ENCODE measurements at places on chromosomes 3 and 15.

DNA sequence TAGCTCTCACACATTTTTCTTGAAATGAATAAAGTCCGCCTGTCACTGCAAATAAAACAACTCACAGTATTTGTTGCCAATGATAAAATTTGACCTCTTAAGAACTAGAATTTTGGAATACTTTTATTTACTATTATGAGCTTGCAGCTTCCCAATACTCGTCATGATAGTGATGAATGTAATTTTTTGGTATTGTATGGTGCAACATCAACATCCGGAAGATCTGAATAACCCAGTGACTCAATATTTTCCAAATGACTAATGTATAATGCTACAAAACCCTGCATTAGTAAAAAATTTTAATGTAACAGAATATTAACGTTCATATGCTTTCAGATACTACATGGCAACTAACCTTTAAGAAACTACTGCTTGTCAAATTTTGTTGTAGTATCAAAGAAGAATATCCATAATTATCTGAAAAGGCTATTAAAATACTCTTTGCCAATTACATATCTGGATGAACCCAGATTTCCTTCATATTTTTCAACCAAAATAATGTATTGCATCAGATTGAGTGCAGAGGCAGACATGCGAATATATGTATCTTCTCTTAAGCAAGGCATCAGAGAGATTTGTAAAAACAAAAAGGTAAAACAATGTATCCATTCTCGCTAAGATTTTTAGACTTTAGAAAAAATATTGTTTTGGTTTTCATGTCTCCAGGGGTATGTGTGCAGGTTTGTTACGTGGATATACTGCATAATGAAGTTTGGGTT, 95.3 kb downstream of the IGF2BP2 start:
- no peak for DNase-seq

DNA sequence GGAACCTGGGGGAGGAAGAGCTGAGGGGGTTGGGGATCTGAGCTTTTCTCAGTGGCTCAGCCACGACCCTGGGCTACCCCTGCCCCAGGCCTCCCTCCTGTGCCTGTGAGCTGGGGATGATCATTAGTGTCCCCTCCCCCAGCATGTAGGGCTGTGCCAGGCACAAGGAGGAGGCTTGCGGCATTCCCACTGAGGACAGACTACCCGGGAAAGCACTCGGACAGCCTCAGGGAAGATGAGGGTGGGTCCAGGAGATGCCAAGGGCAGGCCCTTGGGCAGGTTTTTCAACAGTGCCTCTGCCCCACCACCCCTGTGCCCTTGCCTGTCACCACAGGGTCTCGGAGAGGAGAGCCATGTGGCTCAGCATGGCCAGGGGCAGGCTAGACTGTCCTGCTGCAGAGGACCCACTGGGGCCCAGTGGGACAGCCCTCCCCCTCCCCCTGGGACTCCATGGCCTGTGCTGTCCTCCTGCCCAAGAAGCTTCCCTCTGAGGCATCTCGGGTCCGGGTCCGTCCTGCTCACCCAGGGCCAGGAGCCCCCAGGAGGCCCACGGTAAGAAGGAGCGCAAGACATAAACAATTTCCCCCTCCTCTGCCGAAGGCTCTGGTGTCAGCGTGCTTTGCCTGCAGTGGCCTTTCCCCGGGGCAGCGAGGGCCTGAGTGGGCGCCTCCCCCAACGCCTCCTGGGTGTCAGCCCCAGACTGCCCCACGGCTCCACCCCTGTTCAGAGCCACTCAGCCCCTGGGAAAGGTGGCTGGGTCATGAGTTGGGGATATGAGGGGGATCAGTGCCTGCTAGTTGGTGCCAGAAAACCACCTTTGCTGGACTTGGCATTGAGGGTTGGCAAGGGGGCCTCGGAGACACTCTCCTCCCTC, 192.5 kb downstream of the GOLGA6L6 start:
- no peak for DNase-seq

DNA sequence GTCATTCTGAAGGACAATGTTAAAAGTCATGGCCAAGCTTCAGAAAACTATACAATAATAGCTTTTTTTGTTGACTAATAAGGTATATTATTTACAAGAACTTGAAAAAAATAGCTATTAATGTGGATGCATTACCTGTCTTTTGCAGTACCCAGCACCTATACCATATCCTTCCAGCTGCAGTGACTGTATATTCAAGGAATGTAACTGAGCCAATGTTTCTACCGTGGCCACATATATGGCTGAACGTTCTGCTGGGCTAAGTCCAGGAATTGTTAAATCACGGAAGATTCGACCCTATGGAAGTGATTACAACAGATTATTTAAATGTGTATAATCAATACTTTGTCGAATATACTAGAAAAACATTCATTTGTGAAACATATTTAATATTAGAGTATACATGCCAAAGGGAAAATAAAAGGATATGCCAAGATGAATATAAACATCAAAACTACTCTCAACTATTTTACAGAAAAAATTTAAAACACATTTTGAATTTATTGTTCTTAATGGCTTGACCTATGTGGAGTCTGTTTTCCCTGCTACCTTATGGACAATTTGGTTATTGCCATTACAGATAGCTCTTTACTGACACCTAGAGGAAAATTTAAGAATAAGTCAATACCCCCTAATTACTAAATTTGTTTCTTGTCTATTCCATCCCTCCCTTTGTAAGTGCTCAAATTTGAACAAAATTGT, 17.6 kb downstream of the ACAD11 start:
- DNase-seq = no peak

- DNase-seq = no peak
Measured at GRCh38 chr15:90031231-90031791, 30.2 kb downstream of the ZNF710 start.

DNA sequence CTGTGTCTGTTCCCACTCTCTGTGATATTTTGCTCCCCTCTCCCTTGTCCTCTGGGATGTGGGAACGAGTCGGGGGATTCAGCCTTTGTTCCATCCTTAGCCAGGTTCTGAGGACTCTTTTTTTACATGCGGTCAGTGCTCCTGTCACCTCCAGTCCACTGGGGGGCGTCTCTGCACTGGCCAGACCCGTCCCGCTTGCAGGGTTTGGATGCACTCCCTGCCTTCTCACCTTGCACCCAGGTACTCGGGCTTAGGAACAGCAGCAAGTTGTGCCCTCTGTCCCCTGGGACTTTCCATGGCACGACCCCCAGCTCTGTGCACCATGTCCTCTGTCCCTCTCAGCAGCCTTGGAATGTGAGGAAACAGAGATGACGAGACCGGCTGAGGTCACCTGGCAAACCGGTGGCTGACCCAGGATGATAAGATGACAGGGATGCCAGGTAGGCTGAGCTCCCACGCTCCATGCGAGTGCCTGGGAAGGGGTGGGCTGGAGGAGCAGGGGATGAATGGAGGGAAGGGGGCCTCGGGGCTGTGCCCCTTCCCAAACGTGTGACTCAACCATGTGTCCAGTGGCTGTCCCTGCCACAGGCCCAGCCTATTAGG, 27.3 kb upstream of the FGD5 start:
- no peak for DNase-seq

- DNase-seq = no peak
Measured at GRCh38 chr3:188139466-188139865, 14.5 kb upstream of the LPP start.

DNA sequence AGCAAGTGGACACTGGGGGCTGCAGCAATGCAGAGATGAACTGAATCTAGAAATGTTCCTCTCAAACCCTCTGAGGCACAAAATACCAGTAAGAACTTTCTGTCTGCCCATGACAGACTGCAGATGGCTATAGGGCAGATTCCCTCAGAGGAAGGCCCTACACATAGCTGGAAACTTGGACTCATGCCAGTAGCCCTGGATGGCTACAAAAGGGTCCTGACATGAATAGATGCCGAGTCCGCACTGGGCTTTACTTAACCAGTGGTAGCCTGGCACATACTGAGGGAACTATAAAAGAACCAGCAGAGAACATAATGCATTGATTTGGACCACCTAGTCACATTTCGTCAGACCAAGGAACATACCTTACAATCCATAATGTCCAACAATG, 66.7 kb downstream of the C3orf80 start:
- DNase-seq = no peak

GRCh38 chr3:148957586-148957985, 33.8 kb upstream of the GYG1 start:
- no peak for DNase-seq

GRCh38 chr15:26421065-26421464, 351.8 kb downstream of the GABRB3 start:
- DNase-seq = no peak

Measured in stimulated activated CD8-positive, alpha-beta memory T cell treated with anti-CD3 and anti-CD28 coated beads, Interleukin-12 subunit alpha, Interleukin-12 subunit beta, amount 100 ng/mL, for 4 hours (primary cell).